Heart left ventricle (tissue), 16 donors: ENCODE measurements at places on chromosomes 5 and 9. TPM values are rescaled to one million over a fixed set of nuclear protein-coding genes. Genes with fewer than 3 reads are reported as not detected.

DNA sequence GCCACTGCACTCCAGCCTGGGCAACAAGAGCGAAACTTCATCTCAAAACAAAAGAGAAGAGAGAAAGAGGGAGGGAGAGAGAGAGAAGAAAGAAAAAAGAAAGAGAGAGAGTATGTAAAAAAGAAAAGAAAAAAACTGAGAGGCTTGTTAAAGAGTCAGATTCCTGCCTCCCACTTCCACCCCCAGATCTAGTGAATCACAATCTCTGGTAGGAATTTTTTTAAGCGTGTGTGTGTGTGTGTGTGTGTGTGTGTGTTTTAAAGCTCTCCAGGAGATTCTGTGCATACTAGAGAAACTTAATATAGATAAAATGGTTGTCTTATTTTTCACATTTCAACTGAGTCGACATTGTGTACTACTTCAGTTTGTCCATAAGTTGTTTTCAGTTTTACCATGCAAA is 32.0 kb downstream of the SAR1B start:
- peaks cover 5% of the 10 kb centered on the region for H3K36me3 ChIP-seq
- H3K4me3 ChIP-seq, result no peak overlapping the region
- no peak for DNase-seq
- no peaks in the 10 kb centered on the region for H3K27me3 ChIP-seq
- no peak overlapping the region for H3K27ac ChIP-seq

DNA sequence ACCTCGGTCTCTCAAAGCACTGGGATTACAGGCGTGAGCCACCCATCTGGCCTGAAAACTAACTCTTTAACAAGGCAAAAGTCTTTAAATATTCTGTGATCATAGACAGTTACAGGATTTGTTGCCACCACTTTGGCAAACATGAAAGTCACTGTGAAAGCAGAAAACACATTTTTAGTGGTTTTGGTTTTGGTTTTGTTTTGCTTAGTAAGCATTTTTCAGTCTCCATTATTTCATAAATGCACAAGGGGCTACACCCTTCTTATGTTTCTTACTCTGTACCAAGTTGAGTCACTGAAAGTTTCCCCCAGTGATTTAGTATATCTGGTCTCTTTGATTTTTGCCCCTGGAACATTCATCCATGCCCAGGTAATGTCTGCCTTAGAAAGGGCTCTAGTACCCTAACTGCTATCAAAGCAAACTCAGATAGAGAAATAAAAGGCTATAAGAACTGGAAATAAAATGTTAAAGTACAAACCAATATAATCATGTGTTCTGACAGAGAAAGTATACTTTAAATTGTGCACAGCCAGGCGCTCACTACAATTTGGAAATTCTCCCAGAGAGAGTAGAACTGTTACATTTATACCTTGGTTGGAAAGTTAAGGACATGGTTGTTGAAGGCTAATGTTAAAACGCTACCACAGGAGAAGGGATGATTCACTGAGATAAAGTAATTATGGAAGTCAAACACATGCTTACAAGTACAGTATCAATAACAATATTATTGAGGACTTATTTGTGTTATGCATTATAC is 1022.5 kb upstream of the DMAC1 start:
- no peak overlapping the region for H3K4me3 ChIP-seq
- H3K27ac ChIP-seq, result no peak overlapping the region
- DNase-seq, result no peak
- H3K4me1 ChIP-seq, result no peaks in the 10 kb centered on the region
- no peaks in the 10 kb centered on the region for H3K36me3 ChIP-seq

Gene TAS2R1
- not detected for polyA plus RNA-seq

DNA sequence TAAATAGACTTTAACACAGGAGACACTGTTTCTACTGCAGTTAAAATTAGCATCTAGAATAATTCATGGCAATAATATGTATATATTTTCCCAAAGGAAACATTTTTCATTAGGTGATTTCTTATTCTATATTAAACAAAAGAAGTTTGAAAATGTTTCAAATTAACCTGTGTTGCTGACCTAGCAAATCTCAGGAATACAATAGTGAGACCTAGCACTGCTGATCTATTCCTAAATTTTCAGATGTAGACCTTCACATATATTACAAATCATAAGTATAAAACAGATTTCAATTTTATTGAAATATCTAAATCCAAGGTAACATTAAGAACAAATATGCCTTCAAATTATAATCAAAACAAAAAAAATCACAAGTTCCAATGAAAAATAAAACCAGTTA is 15.1 kb downstream of the LMBRD2 start:
- no peaks in the 10 kb centered on the region for H3K27me3 ChIP-seq
- no peak overlapping the region for H3K27ac ChIP-seq
- peaks cover 53% of the 10 kb centered on the region for H3K36me3 ChIP-seq
- no peak for DNase-seq

DNA sequence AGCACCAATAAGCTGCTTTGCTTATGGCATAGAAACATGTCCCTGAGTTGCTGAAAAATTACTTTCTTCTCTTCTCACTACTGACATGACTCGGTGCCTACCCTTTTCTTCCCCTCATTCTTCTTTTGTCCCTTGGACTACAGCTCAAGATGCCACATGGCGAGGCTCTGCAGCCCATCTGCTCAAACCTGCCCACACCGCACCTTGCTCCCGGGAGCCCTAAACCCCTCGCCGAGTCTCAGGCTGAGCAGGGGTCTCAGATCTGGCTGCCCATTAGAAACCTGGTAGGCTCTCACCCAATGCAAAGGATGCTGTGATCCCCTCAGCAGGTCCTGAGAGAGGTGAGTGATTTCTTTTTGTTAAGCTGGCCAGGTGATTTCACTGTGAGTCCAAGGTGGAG is 251.7 kb upstream of the IRX1 start:
- H3K36me3 ChIP-seq, result no peaks in the 10 kb centered on the region
- no peaks in the 10 kb centered on the region for H3K27me3 ChIP-seq
- H3K27ac ChIP-seq, result no peak overlapping the region

DNA sequence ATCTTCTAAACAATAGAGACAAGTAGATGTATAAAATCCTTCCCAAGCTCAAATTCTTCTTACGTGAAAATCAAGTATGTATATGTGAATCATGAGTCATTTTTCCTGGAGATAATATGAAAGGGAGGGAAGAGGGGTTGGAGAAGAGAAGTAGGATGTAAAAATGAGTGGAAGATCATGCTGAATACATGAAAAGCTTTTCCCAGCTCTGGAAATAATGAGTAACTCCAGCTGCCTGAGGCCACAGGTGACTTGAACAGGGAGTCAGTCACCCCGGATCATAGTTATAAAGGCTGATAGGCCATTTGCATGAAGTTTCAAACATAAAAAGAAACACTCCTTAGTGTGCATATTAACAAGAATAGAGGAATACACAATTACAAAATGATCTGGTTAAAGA is 486.7 kb downstream of the EFNA5 start:
- no peaks in the 10 kb centered on the region for H3K36me3 ChIP-seq
- no peak overlapping the region for H3K27ac ChIP-seq
- H3K27me3 ChIP-seq, result no peaks in the 10 kb centered on the region
- no peak for DNase-seq
- H3K4me1 ChIP-seq, result no peaks in the 10 kb centered on the region

- no peaks in the 10 kb centered on the region for H3K36me3 ChIP-seq
- DNase-seq, result no peak
- H3K27me3 ChIP-seq, result no peaks in the 10 kb centered on the region
- no peak overlapping the region for H3K4me3 ChIP-seq
Observed at GRCh38 chr5:168600409-168600808, 21.2 kb upstream of the PANK3 start.

GRCh38 chr5:154476354-154477205 is 1.4 kb downstream of the HAND1 start:
- H3K36me3 ChIP-seq, result no peaks in the 10 kb centered on the region
- peak overlapping the region; percentile 57 for H3K4me3 ChIP-seq
- DNase-seq, result no peak
- peaks cover 30% of the 10 kb centered on the region for H3K27me3 ChIP-seq

- DNase-seq, result no peak
- peak overlapping the region; percentile 73 for H3K27ac ChIP-seq
- H3K4me3 ChIP-seq, result peak overlapping the region; percentile 83
- no peaks in the 10 kb centered on the region for H3K36me3 ChIP-seq
- H3K4me1 ChIP-seq, result peaks cover 10% of the 10 kb centered on the region
Observed at GRCh38 chr5:112737070-112737462, 619 bp upstream of the APC start.

Gene IFNA7
- polyA plus RNA-seq, result not detected

Gene DMAC1
- polyA plus RNA-seq, result 22.8 TPM

Gene NUTM2G
- polyA plus RNA-seq, result not detected

DNA sequence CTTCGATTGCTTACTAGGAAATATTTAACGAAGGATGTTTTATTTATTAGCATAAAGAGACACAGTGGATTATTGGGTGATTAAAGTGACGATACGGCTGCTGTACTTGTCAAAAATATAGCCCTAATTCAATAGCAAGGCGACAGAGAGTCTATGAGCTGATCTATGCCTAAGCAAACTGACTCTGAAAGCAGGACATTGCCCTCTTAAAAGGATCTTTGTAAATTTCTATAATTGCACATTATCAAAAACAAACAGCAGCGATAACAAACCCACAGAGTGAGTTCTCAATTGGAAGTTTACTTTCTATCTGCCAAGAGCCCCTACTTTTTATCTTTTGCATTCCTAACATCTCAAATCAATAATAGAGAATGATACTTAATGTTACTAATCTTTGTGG is 31.4 kb downstream of the TLX3 start:
- no peak overlapping the region for H3K4me3 ChIP-seq
- H3K4me1 ChIP-seq, result no peaks in the 10 kb centered on the region
- no peaks in the 10 kb centered on the region for H3K36me3 ChIP-seq
- no peak overlapping the region for H3K27ac ChIP-seq
- peaks cover 42% of the 10 kb centered on the region for H3K27me3 ChIP-seq

Gene IRX1
- polyA plus RNA-seq, result 0.23 TPM

Gene PDE6A
- polyA plus RNA-seq, result 0.04 TPM

Gene ECM2
- polyA plus RNA-seq, result 4.4 TPM

Gene TAF11L5
- not detected for polyA plus RNA-seq

Gene PCDHB12
- polyA plus RNA-seq, result 0.27 TPM

GRCh38 chr5:107464416-107464815 is 206.3 kb downstream of the EFNA5 start:
- no peak overlapping the region for H3K27ac ChIP-seq
- no peak for DNase-seq
- no peaks in the 10 kb centered on the region for H3K27me3 ChIP-seq
- H3K36me3 ChIP-seq, result no peaks in the 10 kb centered on the region
- no peak overlapping the region for H3K4me3 ChIP-seq

GRCh38 chr9:134402182-134402581 is 75.9 kb downstream of the RXRA start:
- no peak overlapping the region for H3K4me3 ChIP-seq
- H3K36me3 ChIP-seq, result no peaks in the 10 kb centered on the region
- peaks cover 51% of the 10 kb centered on the region for H3K4me1 ChIP-seq
- no peaks in the 10 kb centered on the region for H3K27me3 ChIP-seq

- H3K27me3 ChIP-seq, result no peaks in the 10 kb centered on the region
- H3K4me1 ChIP-seq, result no peaks in the 10 kb centered on the region
- H3K27ac ChIP-seq, result no peak overlapping the region
- no peak overlapping the region for H3K4me3 ChIP-seq
- DNase-seq, result no peak
- H3K36me3 ChIP-seq, result no peaks in the 10 kb centered on the region
Observed at GRCh38 chr9:5265939-5266338, 34.7 kb downstream of the INSL4 start.

GRCh38 chr5:169395136-169395535 is 94.2 kb upstream of the SLIT3 start:
- H3K36me3 ChIP-seq, result no peaks in the 10 kb centered on the region
- H3K4me3 ChIP-seq, result no peak overlapping the region
- H3K4me1 ChIP-seq, result no peaks in the 10 kb centered on the region

Gene CER1
- polyA plus RNA-seq, result not detected

Gene LCN12
- 3.9 TPM for polyA plus RNA-seq

DNA sequence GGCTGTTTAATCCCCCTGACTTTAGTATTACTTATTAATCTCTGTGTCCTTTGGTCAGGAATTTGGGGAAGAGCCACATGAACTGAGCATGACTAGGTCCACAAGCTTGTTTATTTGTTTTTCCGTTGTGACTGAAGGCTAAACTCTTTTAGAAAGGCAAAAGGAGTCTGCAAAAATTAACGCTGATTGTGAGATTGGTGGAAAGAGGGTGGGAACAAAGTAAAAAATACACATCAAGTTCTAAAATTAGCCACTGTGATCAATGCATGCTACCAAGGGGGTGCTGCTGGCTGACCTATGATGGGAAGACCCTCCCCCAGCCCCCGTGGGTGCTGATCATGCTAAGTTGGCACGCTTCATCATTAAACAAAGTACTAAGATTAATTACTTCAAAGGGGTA is 356.8 kb downstream of the ADGRV1 start:
- no peaks in the 10 kb centered on the region for H3K27me3 ChIP-seq
- no peak overlapping the region for H3K27ac ChIP-seq
- H3K36me3 ChIP-seq, result no peaks in the 10 kb centered on the region
- no peak overlapping the region for H3K4me3 ChIP-seq
- no peaks in the 10 kb centered on the region for H3K4me1 ChIP-seq

DNA sequence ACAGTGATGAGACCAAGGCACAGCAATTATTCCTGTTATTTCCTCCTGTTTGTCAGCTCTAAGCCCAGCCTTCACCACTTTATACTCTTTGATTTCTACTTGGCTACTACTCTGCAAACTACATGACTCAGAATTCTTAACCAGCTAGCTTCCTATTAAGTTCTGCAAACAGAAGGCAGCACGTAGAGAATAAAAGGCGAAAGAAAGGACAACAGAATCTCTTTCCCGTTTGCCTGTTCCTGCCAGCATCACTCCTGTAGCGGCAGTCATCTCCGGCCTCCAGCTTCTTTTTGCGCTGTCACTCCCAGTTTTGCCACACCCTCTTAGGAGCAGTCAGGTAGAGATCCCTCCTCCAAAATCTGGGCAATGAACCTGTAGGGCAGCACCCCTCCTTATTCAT is 29.9 kb downstream of the DPYSL3 start:
- no peaks in the 10 kb centered on the region for H3K27me3 ChIP-seq
- no peaks in the 10 kb centered on the region for H3K4me1 ChIP-seq
- DNase-seq, result no peak
- H3K27ac ChIP-seq, result no peak overlapping the region
- no peak overlapping the region for H3K4me3 ChIP-seq

DNA sequence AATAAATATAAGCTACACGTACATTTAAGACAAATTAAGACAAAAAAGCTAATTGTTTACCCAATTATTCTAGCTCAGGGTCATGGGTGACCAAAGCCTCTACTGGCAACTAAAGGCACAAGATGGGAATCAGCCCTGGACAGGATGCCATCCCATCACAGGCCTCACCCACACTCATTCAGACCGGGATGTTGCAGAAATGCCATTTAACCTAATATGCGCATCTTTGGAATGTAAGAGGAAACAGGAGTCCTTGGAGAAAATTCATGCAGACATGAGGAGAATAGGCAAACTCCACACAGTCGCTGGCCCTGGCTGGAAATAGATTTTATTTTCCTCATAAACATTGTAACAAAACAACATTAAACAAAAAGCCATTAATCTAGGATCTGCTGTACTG is 2003.8 kb upstream of the CDH9 start:
- H3K4me1 ChIP-seq, result no peaks in the 10 kb centered on the region
- H3K36me3 ChIP-seq, result no peaks in the 10 kb centered on the region
- no peak for DNase-seq
- no peak overlapping the region for H3K4me3 ChIP-seq
- H3K27ac ChIP-seq, result no peak overlapping the region

- no peak overlapping the region for H3K4me3 ChIP-seq
- H3K27me3 ChIP-seq, result no peaks in the 10 kb centered on the region
- peaks cover 6% of the 10 kb centered on the region for H3K4me1 ChIP-seq
- H3K36me3 ChIP-seq, result no peaks in the 10 kb centered on the region
Observed at GRCh38 chr5:171931163-171931562, 75.3 kb downstream of the FBXW11 start.

Gene CCDC171
- polyA plus RNA-seq, result 0.47 TPM

- peak overlapping the region; percentile 92 for H3K27ac ChIP-seq
- H3K27me3 ChIP-seq, result no peaks in the 10 kb centered on the region
- peaks cover 22% of the 10 kb centered on the region for H3K4me1 ChIP-seq
- H3K4me3 ChIP-seq, result peak overlapping the region; percentile 85
Observed at GRCh38 chr5:131264451-131265099, 722 bp downstream of the CDC42SE2 start.

Gene CTNND2
- polyA plus RNA-seq, result 4.2 TPM

Gene C9orf153
- polyA plus RNA-seq, result 0.14 TPM
